ENCODE measurements at places on chromosomes 6 and 20. TPM values are rescaled to one million over a fixed set of nuclear protein-coding genes. Genes with fewer than 3 reads are reported as not detected.

NNAT gene
- not detected for total RNA-seq

CD109 gene
- 36.3 TPM for total RNA-seq

TOMM34 gene
- total RNA-seq: 42.3 TPM

OR2B6 gene
- 0.14 TPM for total RNA-seq

HLA-DRB5 gene
- total RNA-seq: not detected

CYP21A2 gene
- not detected for total RNA-seq

TREM2 gene
- not detected for total RNA-seq

FAM209A gene
- total RNA-seq: 0.39 TPM

PPP1R16B gene
- 0.14 TPM for total RNA-seq

POPDC3 gene
- total RNA-seq: 27.8 TPM

ABRACL gene
- total RNA-seq: 48.6 TPM

DAAM2 gene
- total RNA-seq: not detected

ISM1 gene
- total RNA-seq: 0.26 TPM

PPP1R11 gene
- 40.2 TPM for total RNA-seq
